Umbilical cord (tissue), 2 donors: ENCODE measurements at places on chromosomes 16 and 17.

GRCh38 chr16:12315330-12316136 is 339.0 kb downstream of the SNX29 start:
- DNase-seq = no peak

GRCh38 chr16:65751622-65752521 is 614.6 kb upstream of the CDH5 start:
- no peak for DNase-seq

GRCh38 chr16:27235938-27236245 is 32.6 kb downstream of the KDM8 start:
- DNase-seq = no peak

- DNase-seq = peak; percentile 87
Observed at GRCh38 chr17:74276051-74276476, 2.0 kb downstream of the DNAI2 start.

DNA sequence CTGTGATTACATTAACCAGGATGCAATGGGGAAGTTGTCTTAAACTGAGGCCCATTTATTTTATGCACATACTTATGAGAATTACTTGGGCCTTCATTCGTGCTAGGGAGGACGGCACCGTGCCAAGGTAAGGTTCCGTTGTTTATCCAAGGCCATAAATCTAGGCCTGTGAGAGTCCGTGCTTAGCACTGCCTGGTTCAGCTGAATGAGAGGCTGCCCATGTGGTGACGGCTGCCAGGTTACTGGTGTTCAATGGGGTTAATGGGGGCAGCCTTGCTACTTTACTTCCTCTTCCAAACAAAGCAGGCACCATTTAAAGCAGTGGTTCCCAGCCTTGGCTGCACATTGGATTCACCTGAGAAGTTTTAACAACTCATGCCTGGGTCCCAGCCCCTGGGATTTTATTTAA is 135.1 kb upstream of the NOL11 start:
- peak; percentile 11 for DNase-seq

DNA sequence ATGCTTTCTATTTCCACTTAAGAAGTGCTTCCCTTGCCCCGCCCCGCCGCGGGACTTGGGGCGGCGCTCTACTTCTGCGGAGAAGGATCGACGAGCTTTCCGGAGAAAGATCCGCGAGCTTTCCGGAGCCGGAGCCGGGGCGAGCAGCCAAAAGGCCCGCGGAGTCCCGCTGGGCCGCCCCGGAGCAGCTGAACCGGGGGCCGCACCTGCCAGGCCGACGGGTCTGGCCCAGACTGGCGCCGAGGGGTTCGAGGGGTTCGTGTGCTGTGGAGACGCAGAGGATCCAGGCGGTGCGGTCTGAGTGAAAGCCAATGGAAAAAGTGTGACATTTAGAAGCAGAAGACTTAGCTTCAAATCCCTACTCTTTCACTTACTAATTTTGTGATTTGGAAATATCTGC is 50.8 kb downstream of the TBC1D26 start:
- peak; percentile 48 for DNase-seq

- DNase-seq = no peak
Observed at GRCh38 chr17:55160501-55160900, 104.3 kb upstream of the HLF start.

DNA sequence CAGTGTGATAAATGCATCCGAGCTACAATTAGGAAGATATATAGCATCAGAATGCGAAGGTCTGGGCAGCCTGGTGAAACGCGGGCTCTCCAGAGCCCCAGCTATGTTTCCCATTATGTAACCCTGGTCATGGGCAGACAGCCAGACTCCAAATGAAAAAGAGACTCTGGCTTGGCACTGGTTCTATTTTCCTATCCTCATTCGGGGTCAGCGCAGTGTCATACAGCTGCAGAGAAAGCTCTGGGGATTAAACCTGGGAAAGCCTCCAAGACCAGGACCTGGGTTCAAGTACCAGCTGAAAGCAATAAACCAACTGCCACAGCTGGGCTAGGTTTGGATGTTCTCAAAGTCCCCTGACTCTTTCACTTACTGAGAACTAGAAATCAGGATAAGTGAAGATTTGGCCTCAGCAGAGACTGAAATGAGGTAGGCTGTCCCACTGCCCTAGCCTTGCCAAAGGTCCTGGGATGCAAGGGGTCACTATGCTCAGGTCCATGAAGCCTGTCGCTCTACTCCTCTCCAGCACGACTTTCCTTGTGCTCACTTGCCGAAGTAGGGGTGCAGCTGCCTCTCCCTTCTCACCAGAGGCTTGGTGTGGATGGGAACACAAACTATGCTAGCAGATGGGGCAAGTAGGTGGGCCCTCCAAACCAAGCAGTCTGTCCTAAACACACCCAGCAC is 123.8 kb downstream of the SMG6 start:
- peak; percentile 96 for DNase-seq

DNA sequence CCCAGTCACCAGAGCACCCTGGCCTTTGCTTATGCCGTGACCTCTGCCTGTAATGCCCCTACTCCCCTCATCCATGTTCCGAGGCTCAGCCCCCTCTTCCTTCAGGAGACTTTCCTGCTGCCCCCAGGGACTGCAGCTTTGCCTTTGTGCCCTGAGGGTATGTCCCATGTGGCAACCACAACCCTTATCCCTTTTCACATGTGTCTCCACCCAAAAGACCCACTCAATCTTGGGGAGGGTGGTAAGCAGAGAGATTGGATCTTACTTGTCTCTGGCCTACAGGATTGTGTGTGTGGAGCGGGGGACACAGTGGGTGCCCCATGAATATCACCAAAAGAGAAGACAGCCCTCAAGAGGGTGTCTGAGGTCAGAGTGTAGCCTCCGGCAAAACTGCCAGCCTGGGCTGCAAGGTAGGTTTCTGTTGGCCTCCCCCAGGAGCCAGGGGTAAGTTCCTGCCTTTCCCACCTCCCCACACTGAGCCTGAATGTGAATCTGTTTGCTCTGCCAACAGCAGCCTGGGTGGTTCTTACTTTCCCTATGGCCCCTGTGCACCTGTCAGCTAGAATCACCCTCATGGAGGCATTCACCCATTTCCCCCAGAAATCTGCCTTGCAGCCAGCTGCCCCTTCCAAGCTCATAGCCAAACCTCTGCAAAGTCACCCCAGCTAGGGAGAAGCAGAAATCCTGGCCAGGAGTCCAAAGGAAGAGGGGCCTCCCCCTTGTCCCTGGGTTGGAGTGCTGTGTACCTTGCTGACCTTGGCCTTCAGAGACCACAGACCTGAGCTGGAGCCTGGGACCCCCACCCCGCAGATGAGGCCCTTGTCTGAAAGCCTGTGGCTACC is 11.5 kb upstream of the C17orf113 start:
- DNase-seq = no peak

DNA sequence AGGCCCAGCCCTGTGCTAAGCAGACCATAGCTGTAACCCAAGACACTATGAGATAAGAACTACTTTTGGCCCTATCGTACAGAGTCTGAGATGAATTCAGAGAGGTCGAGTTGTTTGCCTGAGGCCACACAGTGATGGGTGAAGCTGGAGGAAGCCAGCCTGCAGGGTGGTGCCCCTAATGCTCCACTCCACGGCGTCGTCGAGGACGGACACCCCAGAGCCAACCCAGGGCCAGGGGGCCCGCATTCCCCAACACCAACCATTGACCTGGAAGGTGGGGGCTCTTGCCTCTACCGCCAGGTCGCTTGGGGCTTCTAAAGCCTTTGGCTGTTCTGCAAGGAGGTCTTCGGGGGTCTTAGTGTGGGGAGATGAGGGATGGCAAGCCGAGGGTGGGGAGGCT is 84.1 kb downstream of the IRF8 start:
- no peak for DNase-seq

DNA sequence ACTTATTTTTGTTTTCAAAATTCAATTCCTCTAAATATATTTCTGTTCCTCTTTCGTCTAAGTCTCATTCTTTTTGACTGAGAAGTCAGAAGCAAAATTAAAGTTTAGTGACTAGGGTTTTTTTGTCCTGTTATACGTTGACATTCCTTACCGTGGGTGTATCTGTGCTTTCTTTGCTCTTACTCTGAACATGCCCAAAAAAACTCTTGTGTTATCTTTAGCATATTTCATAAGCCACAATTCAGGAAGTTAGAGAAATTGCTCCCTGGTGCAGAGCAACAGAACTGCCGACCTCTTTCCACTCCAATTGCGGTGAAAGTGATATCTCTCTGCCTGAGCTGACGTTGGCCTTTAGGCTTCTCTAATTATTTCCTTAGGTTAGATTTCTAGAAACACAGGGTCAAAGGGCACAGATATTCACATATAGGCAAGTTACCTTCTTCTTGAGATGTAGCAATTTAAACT is 65.7 kb downstream of the CENPV start:
- peak; percentile 82 for DNase-seq

DNA sequence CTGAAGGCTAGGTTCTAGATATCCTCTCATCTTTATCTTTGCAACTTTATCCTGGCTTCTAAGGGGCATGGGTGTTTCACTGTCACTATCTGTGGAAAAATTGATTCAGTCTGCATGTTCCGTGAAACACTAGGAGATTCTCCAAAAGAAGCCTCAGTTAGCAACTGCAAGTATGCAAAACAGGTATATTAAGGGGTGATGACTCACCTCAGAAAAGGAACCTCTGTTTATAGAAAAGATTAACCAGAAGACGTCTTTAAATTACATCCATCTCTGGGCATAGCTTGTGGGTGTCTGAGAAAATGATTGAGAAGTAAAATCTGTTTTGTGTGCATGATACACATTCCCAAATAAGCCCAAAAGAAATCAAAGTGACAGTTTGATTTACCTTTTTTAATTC is 353.8 kb upstream of the HSBP1 start:
- DNase-seq = no peak
